ENCODE measurements at places on chromosomes 6 and 20. TPM values are rescaled to one million over a fixed set of nuclear protein-coding genes. Genes with fewer than 3 reads are reported as not detected.

The GABRR1 gene
- polyA plus RNA-seq: not detected

The SF3B5 gene
- polyA plus RNA-seq: 150 TPM

The TRIM10 gene
- not detected for polyA plus RNA-seq

The NRSN1 gene
- polyA plus RNA-seq: not detected

The MEP1A gene
- polyA plus RNA-seq: not detected

Measured in heart left ventricle (tissue), 16 donors.